Muscle of leg (tissue), 16 donors: ENCODE measurements at places on chromosomes 12 and 14. TPM values are rescaled to one million over a fixed set of nuclear protein-coding genes. Genes with fewer than 3 reads are reported as not detected.
A peak's percentile ranks its signal among the peaks of the same experiment; 100 is the strongest.

The PPM1H gene
- total RNA-seq = 3.3 TPM

The LRRC74A gene
- not detected for total RNA-seq

The CLEC1B gene
- 0.13 TPM for total RNA-seq

The FOXN4 gene
- total RNA-seq = 0.04 TPM

The CCDC175 gene
- total RNA-seq = not detected

The PRR4 gene
- total RNA-seq = 4.8 TPM

The FKBP11 gene
- total RNA-seq = 18.6 TPM

The SLC5A8 gene
- 0.04 TPM for total RNA-seq

DNA sequence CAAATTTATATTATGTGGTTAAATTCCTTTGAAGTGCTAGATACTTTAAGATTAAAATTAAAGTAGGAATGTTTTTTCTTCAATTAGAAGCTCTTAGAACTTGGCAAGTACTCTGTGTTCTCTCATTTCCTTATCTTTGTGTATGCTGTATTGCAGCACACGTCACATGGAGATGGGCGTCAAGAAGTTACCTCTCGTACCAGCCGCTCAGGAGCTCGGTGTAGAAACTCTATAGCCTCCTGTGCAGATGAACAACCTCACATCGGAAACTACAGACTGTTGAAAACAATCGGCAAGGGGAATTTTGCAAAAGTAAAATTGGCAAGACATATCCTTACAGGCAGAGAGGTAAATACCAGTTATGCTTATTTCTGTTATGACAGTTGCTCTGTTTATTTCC, 19.7 kb downstream of the MARK3 start:
- H3K27ac ChIP-seq = no peak overlapping the region
- no peak for DNase-seq
- no peak overlapping the region for H3K4me3 ChIP-seq
- peaks cover 12% of the 10 kb centered on the region for H3K36me3 ChIP-seq
- H3K27me3 ChIP-seq = no peaks in the 10 kb centered on the region

DNA sequence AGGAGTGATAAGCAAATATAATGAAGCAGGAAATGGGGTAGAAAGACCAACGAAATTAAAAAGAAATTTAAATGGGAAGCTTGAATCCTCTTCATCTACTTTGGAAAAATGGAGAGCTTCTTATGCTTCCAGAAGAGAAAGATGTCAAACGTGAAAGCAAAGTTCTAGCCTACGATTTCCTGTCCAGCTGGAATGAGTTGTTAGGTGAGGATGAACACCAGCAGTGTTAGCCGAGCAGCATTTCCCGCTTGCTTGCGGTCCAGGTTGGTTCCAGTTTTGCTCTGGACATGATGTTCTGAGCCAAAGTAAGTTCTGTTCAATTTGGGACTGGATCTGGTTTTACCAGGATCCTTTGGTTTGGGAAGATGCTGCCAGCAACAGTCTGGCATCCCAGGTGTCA, 78.9 kb downstream of the DACT1 start:
- H3K36me3 ChIP-seq = no peaks in the 10 kb centered on the region
- H3K4me1 ChIP-seq = peaks cover 20% of the 10 kb centered on the region
- H3K4me3 ChIP-seq = no peak overlapping the region
- H3K27me3 ChIP-seq = no peaks in the 10 kb centered on the region

DNA sequence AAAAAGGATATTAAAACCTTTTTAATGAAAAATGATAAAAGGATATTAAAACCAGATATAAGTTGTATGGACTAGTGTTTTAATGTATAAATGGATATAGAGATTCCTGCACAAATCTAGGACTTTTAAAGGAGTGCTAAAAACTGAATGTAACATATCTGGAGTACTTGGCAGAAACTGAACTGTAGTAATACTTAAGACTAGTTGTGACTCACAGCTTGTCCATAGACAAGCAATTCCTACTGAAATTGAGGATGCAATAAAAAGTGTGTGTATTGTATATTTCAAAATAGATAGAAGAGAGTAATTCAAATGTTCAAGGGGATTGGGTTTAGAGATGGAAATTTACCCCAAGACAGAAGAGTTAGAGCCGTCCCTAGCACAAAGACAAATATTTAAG, 59.6 kb downstream of the FBXO33 start:
- no peak for DNase-seq
- peaks cover 5% of the 10 kb centered on the region for H3K36me3 ChIP-seq
- H3K27ac ChIP-seq = no peak overlapping the region
- H3K4me1 ChIP-seq = no peaks in the 10 kb centered on the region

- no peak for DNase-seq
- no peaks in the 10 kb centered on the region for H3K4me1 ChIP-seq
- H3K4me3 ChIP-seq = no peak overlapping the region
- no peaks in the 10 kb centered on the region for H3K36me3 ChIP-seq
- no peak overlapping the region for H3K27ac ChIP-seq
- H3K27me3 ChIP-seq = no peaks in the 10 kb centered on the region
Measured at GRCh38 chr12:99709116-99709515, 61.6 kb downstream of the GARIN6 start.

DNA sequence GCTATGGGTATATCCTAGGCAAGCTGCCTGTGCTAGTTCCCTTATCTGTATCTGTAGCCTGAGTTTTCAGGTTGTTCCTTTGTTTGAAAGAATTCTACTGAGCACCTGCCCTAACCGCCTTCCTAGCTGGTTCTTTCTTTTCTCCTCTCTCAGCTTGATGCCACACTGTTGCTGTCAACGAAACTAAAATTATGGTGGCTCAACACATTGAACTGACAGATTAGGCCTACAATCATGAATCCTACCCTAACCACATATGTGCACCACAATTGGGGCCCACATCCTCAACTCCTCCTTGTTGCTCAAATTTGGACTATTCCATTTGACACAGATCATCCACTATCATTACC, 36.2 kb upstream of the RESF1 start:
- H3K27me3 ChIP-seq = no peaks in the 10 kb centered on the region
- H3K4me1 ChIP-seq = no peaks in the 10 kb centered on the region
- H3K36me3 ChIP-seq = no peaks in the 10 kb centered on the region
- no peak overlapping the region for H3K4me3 ChIP-seq

DNA sequence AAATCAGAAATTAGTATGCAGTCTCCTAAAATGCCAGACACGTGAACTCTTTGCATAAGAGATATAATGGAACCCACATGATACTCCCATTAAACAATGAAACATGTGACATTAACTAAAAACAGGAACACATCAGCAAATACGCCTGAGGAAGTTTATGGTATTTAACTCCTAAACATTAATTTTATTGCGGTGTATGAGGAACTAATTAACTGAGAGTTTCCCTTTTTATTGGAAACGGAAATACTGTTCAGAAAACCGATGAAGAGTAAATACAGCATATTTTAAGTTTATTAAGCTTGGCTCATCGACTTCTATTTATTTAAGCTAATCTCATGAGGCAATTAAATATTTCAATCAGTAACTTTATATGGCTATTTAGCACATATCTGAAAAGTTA, 290.3 kb downstream of the SOX5 start:
- no peak overlapping the region for H3K27ac ChIP-seq
- H3K27me3 ChIP-seq = no peaks in the 10 kb centered on the region
- DNase-seq = no peak
- H3K36me3 ChIP-seq = no peaks in the 10 kb centered on the region

- no peak for DNase-seq
- H3K36me3 ChIP-seq = peaks cover 53% of the 10 kb centered on the region
- H3K4me1 ChIP-seq = no peaks in the 10 kb centered on the region
- no peak overlapping the region for H3K4me3 ChIP-seq
Measured at GRCh38 chr12:112049351-112049750, 36.1 kb downstream of the ERP29 start.

DNA sequence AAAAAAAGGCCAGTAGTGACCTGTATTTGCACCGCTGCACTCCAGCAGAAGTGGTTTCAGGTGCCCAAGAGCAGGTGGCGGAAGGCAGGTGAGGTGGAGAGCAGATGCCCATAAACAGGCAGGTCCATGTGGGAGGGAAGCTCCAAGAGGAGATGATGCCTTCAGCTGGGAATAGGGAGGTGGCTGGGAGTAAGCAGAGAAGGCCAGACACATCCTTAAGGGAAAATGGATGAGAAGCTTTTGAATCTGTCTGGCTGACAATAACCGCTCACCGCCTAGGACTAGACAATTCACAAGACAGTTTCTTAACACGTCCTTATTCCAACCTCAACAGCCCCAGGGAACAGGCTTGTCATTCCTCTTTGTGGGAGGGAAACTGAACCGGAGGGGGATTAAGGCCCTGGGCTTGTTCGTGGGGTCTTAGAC, 43.9 kb upstream of the PLEKHG6 start:
- peaks cover 13% of the 10 kb centered on the region for H3K4me1 ChIP-seq
- no peak overlapping the region for H3K27ac ChIP-seq
- H3K36me3 ChIP-seq = no peaks in the 10 kb centered on the region

- DNase-seq = no peak
- H3K27ac ChIP-seq = no peak overlapping the region
- peaks cover 19% of the 10 kb centered on the region for H3K27me3 ChIP-seq
- H3K4me1 ChIP-seq = no peaks in the 10 kb centered on the region
- H3K4me3 ChIP-seq = no peak overlapping the region
- H3K36me3 ChIP-seq = no peaks in the 10 kb centered on the region
Measured at GRCh38 chr12:128353301-128353700, 86.3 kb downstream of the TMEM132C start.

GRCh38 chr14:87397499-87397898, 595.5 kb downstream of the GALC start:
- H3K4me3 ChIP-seq = no peak overlapping the region
- DNase-seq = peak; percentile 29
- H3K27me3 ChIP-seq = no peaks in the 10 kb centered on the region
- no peaks in the 10 kb centered on the region for H3K36me3 ChIP-seq
- no peak overlapping the region for H3K27ac ChIP-seq

DNA sequence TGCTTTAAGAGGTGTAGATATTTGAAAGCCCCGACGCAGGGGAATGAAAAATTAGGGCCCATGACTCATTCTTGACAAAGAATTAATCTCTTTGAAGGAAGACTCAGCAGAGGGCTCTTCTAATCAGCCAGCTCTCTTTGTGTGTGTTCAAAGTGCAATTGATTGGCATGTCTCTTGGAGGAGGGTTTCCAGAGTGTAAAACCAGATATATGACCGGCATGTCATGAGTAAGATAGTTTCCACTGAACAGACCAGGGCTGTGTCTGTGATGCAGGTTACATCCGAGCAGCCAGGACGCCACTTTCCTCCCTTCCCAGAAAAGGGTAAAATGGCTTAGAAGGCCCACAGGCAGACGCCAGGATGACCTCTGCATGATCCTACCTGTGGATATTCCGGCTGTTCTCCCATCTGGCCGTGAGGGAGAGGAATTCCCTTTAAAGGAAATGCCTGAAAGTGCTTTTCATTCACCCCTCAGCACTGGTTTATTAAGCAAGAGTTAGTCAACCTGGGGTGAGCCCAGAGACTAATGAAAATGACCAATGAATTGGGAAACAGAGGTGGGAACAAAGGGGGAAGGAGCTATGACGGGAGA, 7.2 kb upstream of the KRT75 start:
- no peaks in the 10 kb centered on the region for H3K36me3 ChIP-seq
- peaks cover 8% of the 10 kb centered on the region for H3K27me3 ChIP-seq
- no peak overlapping the region for H3K4me3 ChIP-seq
- no peaks in the 10 kb centered on the region for H3K4me1 ChIP-seq

- peak within 1 kb of the TSS; percentile 29 for H3K4me3 ChIP-seq
- H3K27me3 ChIP-seq = no peaks in the 10 kb centered on the region
- H3K36me3 ChIP-seq = no peaks in the 10 kb centered on the region
- H3K4me1 ChIP-seq = peaks cover 19% of the 10 kb centered on the region
- peak within 1 kb of the TSS; percentile 65 for H3K27ac ChIP-seq
Measured at GRCh38 chr12:6124411-6125309, at the start of gene VWF. Gene VWF (minus strand): TSS chr12:6124670. CDS start chr12:6123196, 1,474 bp downstream.

- H3K36me3 ChIP-seq = no peaks in the 10 kb centered on the region
- H3K4me1 ChIP-seq = no peaks in the 10 kb centered on the region
- no peak overlapping the region for H3K4me3 ChIP-seq
- H3K27ac ChIP-seq = no peak overlapping the region
- H3K27me3 ChIP-seq = no peaks in the 10 kb centered on the region
Measured at GRCh38 chr12:39368891-39369290, 74.0 kb downstream of the KIF21A start.

DNA sequence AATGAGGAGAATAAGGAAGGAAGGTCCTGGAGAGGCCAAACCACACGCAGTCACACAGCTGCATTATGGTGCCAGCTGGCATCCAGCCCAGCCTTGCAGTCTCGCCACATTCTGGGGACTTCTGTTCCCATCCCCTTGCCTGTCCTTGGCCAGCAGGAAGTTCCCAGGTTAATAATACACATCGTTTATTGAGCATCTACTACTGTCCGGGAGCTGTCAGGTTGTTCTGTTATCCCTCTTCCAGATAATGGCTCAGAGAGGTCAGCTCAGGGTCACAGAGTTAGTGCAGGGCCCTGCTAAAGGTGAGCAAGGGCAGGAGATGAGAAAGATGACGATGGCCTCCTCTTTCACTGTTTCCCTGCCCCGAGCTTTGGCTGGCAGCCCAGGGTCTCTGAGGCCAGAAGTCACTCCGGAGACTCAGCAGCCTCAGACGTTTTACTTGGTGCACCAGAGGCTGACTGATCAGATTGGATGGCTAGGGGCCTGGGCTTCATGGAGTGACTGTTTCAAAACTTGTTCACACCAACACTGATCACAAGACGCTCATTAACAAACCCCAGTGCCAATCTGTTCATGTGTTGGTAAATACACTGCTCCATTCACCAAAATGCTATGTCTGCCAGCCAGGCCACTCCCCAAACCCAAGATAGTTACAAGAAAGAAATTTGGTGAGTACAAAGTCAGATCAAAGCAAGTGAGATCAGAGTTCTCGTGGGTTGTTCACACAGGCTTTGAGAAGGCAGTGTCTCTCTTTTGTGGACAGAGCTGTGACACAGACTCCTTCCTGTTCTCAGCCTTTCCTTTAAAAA, 79.2 kb downstream of the B4GALNT3 start:
- H3K4me1 ChIP-seq = peaks cover 24% of the 10 kb centered on the region
- peak; percentile 69 for DNase-seq
- no peaks in the 10 kb centered on the region for H3K27me3 ChIP-seq
- H3K27ac ChIP-seq = no peak overlapping the region

GRCh38 chr12:124681779-124682391, 114.5 kb upstream of the NCOR2 start:
- peak overlapping the region; percentile 83 for H3K27ac ChIP-seq
- DNase-seq = peak; percentile 83
- no peaks in the 10 kb centered on the region for H3K27me3 ChIP-seq
- H3K36me3 ChIP-seq = no peaks in the 10 kb centered on the region
- H3K4me1 ChIP-seq = peaks cover 77% of the 10 kb centered on the region
